ENCODE measurements at places on chromosomes 12 and 14. TPM values are rescaled to one million over a fixed set of nuclear protein-coding genes. Genes with fewer than 3 reads are reported as not detected.

Gene PLXNC1
- 13.1 TPM for total RNA-seq

GRCh38 chr12:89353823-89354611 lies 1.7 kb upstream of the DUSP6 start:
- H3K27ac ChIP-seq: peak overlapping the region; percentile 93
- no peaks in the 10 kb centered on the region for H3K27me3 ChIP-seq

DNA sequence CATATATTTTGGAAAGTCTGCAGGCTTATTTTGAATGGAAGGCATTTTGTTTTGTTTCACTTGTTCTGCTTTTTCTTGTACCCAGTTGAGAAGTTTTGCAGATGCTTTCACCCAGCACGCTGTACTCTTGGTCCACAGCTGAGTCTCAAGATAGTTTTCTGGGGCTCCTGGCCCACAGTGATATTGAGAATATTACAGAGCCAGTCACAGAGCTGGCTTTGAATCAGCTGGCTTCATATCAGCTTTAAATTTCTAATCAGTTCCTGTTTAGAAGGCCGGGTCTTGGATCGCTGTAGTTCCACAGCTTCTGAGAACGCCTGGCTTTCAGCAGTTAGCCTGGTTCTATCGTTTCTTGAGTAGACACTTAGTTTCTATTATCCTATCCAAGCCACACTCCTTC lies 32.5 kb upstream of the PARP11 start:
- peaks cover 8% of the 10 kb centered on the region for H3K36me3 ChIP-seq
- H3K27ac ChIP-seq: peak overlapping the region; percentile 73
- peaks cover 6% of the 10 kb centered on the region for H3K27me3 ChIP-seq
- peaks cover 24% of the 10 kb centered on the region for H3K4me1 ChIP-seq
- peak overlapping the region; percentile 64 for H3K4me3 ChIP-seq
- no peak for DNase-seq

Gene TIMM9
- total RNA-seq: 29.4 TPM

- no peak for DNase-seq
- peak overlapping the region; percentile 99 for H3K27ac ChIP-seq
- peaks cover 58% of the 10 kb centered on the region for H3K4me1 ChIP-seq
- peak overlapping the region; percentile 94 for H3K4me3 ChIP-seq
These were observed 490 bp downstream of the PRORP start for GRCh38 chr14:35122696-35123387.

DNA sequence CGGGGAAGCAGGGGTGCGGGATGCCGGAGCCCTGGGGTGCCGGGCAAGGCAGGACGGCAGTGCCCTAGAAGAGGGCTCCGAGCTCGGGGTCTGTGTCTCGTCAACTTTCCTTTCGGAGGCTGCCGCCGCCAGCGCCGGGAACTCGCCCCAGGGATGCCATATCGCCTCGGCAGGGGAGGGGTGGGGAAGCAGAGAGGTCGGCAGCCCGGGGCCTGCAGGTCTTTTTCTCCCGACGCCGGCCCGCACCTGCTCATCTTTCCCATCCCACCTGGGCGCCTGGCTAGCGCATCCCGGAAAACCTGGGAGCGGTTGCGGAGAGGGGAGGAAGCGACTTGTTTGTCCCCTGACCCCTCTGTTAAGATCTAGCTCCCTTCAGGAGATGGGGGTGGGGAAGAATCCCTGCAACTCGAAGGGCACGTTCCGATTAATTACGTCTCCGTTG lies 547 bp downstream of the CNTN1 start:
- peaks cover 27% of the 10 kb centered on the region for H3K27me3 ChIP-seq
- no peak overlapping the region for H3K4me3 ChIP-seq
- no peak for DNase-seq

DNA sequence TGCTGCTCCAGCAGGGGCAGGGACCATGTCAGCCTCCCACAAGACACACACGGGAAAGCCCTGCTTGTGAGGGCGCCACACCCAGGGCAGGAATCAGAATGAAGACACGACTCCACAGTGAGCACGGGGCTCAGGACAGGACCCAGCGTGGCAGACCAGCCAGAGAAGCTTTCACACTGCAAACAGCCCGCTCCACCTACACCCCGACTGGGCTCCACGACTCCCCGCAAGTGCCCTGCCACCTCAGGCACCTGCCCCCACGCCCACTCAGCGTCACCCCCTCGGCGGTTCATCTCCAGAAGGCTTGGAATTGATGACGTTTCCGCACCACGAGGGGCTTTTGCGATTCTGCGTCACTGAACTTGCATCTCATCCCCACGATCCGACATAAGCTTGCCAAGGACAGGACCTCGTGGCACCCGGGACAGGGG lies 91.1 kb downstream of the FBXL14 start:
- H3K4me1 ChIP-seq: peaks cover 13% of the 10 kb centered on the region
- H3K4me3 ChIP-seq: no peak overlapping the region
- DNase-seq: no peak
- H3K27me3 ChIP-seq: peaks cover 38% of the 10 kb centered on the region
- H3K36me3 ChIP-seq: no peaks in the 10 kb centered on the region

Gene HOXC9
- total RNA-seq: not detected

GRCh38 chr12:109277899-109278762 lies 31.0 kb downstream of the FOXN4 start:
- peaks cover 4% of the 10 kb centered on the region for H3K4me1 ChIP-seq
- no peaks in the 10 kb centered on the region for H3K36me3 ChIP-seq
- no peak overlapping the region for H3K27ac ChIP-seq
- peaks cover 3% of the 10 kb centered on the region for H3K27me3 ChIP-seq
- H3K4me3 ChIP-seq: no peak overlapping the region

Gene TPPP2
- not detected for total RNA-seq

Gene PTGER2
- 117 TPM for total RNA-seq

- H3K4me3 ChIP-seq: no peak overlapping the region
- H3K36me3 ChIP-seq: no peaks in the 10 kb centered on the region
- no peak for DNase-seq
- no peaks in the 10 kb centered on the region for H3K27me3 ChIP-seq
- H3K27ac ChIP-seq: no peak overlapping the region
These were observed 173.5 kb upstream of the DYRK2 start for GRCh38 chr12:67474934-67475620.

Gene AICDA
- total RNA-seq: not detected

Gene NANOG
- not detected for total RNA-seq

- peak overlapping the region; percentile 72 for H3K27ac ChIP-seq
- peaks cover 92% of the 10 kb centered on the region for H3K4me1 ChIP-seq
- DNase-seq: no peak
- H3K27me3 ChIP-seq: no peaks in the 10 kb centered on the region
- H3K36me3 ChIP-seq: peaks cover 33% of the 10 kb centered on the region
These were observed 68.2 kb downstream of the BCL11B start for GRCh38 chr14:99203801-99204200.

Gene CLEC4A
- total RNA-seq: 0.79 TPM

DNA sequence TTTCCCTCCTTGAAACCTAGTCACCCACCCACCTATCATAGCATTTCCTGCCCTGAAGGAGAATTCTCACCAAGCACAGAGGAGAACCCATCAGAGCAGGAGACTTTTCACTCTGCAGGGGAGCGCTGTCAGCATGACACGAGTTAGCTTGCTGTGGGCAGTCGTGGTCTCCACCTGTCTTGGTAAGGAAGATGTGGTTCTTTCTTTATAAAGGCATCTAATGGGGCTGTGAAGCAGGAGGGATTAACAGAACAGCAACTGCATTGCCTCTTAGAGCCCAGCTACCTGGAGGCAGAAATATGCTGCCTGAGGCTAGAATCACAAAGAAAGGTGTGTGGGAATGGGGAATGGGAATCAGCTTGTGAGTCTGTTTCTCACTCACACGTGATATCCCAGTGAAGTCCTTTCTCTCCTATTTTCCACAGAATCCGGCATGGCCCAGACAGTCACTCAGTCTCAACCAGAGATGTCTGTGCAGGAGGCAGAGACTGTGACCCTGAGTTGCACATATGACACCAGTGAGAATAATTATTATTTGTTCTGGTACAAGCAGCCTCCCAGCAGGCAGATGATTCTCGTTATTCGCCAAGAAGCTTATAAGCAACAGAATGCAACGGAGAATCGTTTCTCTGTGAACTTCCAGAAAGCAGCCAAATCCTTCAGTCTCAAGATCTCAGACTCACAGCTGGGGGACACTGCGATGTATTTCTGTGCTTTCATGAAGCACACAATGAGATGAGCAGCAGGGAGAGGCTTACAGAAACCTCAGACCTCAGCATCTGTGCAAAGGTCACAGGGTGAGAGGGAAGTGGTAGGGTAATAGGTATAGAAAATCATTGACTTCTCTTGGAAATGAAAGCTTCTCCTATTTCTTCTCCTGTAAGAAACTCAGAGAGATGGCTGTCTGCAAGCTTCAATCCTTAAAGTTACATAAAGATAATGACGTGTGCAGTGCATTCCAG lies 316.9 kb downstream of the DAD1 start:
- no peaks in the 10 kb centered on the region for H3K4me1 ChIP-seq
- H3K36me3 ChIP-seq: no peaks in the 10 kb centered on the region
- peak overlapping the region; percentile 40 for H3K4me3 ChIP-seq
- no peak for DNase-seq
- H3K27ac ChIP-seq: peak overlapping the region; percentile 56

Gene BRI3BP
- 21.9 TPM for total RNA-seq

- H3K4me3 ChIP-seq: no peak overlapping the region
- DNase-seq: no peak
- H3K27ac ChIP-seq: no peak overlapping the region
- no peaks in the 10 kb centered on the region for H3K4me1 ChIP-seq
- peaks cover 71% of the 10 kb centered on the region for H3K27me3 ChIP-seq
- no peaks in the 10 kb centered on the region for H3K36me3 ChIP-seq
These were observed 2.9 kb upstream of the SMOC1 start for GRCh38 chr14:69876221-69876847.

Gene VASH1
- 8.1 TPM for total RNA-seq

DNA sequence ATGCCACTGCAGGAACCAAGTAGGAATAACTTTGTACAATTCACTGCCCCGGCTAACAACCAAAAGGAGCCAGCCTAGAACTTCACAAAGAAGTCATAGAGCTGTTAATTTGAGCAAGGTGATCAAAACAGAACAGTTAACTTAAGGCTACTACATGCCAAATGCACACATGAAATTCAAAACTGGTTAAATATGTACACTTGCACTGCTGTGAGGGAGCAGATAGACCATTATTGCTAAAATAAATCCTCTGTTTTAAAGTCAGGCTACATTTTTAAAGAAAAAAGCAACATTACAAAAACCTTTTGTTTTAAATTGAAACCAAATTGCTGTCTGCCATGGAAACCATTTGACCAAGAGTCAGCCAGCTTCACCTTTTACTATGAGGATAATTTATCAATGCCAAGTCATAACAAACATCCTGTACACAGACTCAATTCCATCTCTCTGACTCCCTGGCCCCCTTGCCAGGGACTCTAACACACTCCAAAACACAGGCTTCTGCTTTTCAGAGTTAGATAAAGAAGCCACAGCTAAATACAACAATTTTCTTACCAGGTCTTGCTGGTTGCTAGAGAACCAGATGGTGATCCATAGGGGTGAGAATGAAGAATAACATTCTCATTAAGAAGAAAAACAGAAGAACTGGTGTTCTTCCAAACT lies 84.0 kb downstream of the LRP6 start:
- no peaks in the 10 kb centered on the region for H3K36me3 ChIP-seq
- no peak for DNase-seq
- no peaks in the 10 kb centered on the region for H3K4me1 ChIP-seq
- no peak overlapping the region for H3K4me3 ChIP-seq

DNA sequence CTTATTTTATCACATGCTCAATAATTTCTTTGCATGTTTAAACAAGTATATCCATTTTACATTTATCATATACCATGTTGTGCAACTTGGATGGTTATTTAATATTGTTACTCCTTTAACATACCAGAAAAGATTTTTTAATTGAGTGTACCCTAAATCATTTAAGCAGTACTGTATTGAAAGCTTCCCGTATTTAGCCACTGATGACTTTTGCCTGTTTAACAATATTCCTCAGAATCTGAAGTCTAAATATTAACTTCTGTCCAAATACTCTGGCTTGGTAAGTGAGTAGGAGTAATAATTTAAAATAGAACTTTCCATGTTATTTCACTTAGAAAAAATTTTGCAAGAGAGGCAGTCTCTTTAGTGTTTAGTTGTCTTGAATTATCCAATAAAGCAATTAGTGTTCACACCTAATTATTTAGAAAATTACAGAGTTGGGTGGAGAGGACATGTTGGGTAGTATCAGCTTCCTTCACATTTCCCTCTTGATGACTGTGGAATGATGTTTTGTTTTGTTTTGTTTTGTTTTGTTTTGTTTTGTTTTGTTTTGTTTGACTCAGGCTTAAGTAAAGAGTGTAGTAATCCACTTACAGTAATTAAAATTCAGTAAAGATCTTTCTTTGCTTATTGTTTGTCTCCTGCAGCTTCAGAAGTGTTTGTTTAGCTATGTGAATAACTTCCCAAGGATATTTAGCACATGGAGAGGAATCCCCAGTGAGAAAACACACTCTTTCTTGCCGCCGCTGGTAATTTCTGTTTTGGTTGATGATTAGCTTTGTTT lies 59.5 kb downstream of the DAAM1 start:
- DNase-seq: no peak
- no peak overlapping the region for H3K4me3 ChIP-seq
- peaks cover 1% of the 10 kb centered on the region for H3K36me3 ChIP-seq
- H3K4me1 ChIP-seq: peaks cover 18% of the 10 kb centered on the region

- peaks cover 16% of the 10 kb centered on the region for H3K27me3 ChIP-seq
- no peak for DNase-seq
- H3K4me1 ChIP-seq: no peaks in the 10 kb centered on the region
- no peaks in the 10 kb centered on the region for H3K36me3 ChIP-seq
- no peak overlapping the region for H3K27ac ChIP-seq
These were observed 19.0 kb upstream of the NUAK1 start for GRCh38 chr12:106157802-106158201.

- H3K27ac ChIP-seq: no peak overlapping the region
- H3K4me3 ChIP-seq: no peak overlapping the region
- DNase-seq: no peak
- no peaks in the 10 kb centered on the region for H3K36me3 ChIP-seq
These were observed 24.7 kb downstream of the SERPINA3 start for GRCh38 chr14:94636744-94637412.

DNA sequence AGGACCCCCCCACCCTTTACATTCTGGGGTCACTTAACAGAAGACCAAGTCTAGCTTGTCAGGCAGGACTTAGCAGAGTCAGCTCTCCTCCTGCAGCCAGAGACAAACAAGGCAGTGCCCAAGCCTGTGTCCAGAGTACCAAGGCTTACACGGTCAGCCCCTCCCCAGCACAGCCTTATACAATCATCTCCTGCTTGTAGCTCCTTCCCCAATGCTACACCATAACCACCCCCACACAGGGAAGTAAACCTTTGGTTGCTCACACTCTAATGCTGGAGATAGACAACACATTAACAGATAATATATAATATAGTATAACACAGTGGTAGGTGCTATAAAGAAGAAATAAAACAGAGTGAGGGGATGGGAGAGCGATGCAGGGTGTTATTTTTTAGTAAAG lies 175.4 kb upstream of the PWP1 start:
- peaks cover 2% of the 10 kb centered on the region for H3K27me3 ChIP-seq
- peaks cover 5% of the 10 kb centered on the region for H3K4me1 ChIP-seq
- no peak overlapping the region for H3K4me3 ChIP-seq
- no peaks in the 10 kb centered on the region for H3K36me3 ChIP-seq
- DNase-seq: no peak
- H3K27ac ChIP-seq: no peak overlapping the region

DNA sequence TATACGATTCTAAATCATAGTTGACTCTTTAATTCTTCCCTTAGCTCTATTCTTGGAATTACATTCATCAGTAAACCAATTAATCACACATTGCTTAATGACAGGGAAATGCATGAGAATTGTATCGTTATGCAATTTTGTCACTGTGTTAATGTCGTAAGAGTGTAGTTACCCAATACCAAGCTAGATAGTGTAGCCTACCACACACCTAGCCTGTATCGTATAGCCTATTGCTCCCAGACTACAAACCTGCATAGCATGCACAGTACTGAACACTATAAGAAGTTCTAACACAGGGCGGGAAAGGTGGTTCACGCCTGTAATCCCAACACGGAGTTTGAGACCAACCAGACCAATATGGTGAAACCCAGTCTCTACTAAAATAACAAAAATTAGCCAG lies 24.7 kb downstream of the HNRNPC start:
- H3K4me3 ChIP-seq: no peak overlapping the region
- no peaks in the 10 kb centered on the region for H3K27me3 ChIP-seq
- H3K36me3 ChIP-seq: peaks cover 51% of the 10 kb centered on the region
- no peak overlapping the region for H3K27ac ChIP-seq
